SJSA1 (cell line): ENCODE measurements at places on chromosomes 12 and 14. TPM values are rescaled to one million over a fixed set of nuclear protein-coding genes. Genes with fewer than 3 reads are reported as not detected.
A peak's percentile ranks its signal among the peaks of the same experiment; 100 is the strongest.

GRCh38 chr12:64470495-64470894 lies 18.6 kb downstream of the TBK1 start:
- no peak for DNase-seq

- DNase-seq: no peak
These were observed 29.2 kb downstream of the KCNA1 start for GRCh38 chr12:4938900-4939299.

The DPY19L2 gene
- total RNA-seq: 6.1 and 7.0 TPM in 2 replicates

DNA sequence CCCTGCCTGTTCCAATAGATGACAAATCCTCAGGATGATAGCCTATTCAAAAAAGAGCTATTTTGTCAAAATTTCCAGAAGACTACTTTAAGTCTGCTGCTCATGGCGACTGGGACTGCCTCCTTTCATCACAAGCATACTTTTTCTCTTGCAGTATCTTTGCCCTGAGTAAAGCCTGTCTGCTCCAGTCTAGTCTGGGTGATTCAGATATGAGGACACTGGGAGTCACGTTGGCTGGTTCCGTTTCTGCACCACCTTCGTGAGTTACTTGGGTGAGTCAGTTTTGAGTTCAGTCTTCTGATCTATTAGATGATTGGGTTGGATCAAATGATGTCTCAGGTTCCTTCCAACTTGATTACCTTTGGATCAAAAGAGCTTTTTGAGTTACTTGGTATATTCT lies 301.3 kb upstream of the STXBP6 start:
- no peak for DNase-seq

The AREL1 gene
- total RNA-seq: 15.2 and 23.2 TPM in 2 replicates

The CCDC198 gene
- not detected in 2 replicates for total RNA-seq

The CPNE6 gene
- not detected in 2 replicates for total RNA-seq

The SPX gene
- total RNA-seq: 0.50 and 1.1 TPM in 2 replicates

- DNase-seq: no peak
These were observed 36.2 kb downstream of the VDR start for GRCh38 chr12:47868552-47869031.

The KRT79 gene
- total RNA-seq: 0.08 and 1.1 TPM in 2 replicates

- DNase-seq: no peak
These were observed 17.5 kb upstream of the BEGAIN start for GRCh38 chr14:100604709-100605108.

The MARCHF9 gene
- 88.7 and 107 TPM in 2 replicates for total RNA-seq

DNA sequence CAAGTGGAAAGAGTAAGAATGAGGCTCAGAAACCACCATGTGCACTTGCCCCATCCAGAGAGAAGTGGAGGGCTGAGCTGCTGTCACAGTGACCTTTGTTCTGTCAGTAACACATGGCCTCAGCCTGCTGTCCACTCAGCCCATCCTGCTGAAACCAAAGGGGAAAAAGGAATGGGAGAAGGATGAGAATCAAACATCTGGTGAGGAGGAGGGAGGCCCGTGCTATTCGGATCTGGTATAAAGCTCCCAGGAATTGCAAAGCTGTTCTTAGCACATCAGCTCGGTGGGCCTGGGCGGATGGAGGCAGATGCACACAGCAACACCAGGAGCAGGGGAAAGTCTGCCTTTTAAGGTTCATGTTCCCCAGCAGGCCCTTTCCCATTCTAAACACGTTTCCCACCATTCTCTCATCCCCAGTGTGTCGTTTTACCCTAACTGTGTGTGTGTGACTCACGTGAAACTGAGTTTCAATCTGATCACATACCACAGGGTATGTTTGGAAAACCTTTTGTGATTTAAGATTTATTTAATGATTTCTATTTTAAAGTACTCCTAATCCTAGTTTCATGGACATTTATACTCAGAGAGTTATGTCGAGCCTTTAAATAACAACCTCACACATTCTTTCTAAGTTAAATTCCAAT lies 36.8 kb downstream of the RTRAF start:
- no peak for DNase-seq

DNA sequence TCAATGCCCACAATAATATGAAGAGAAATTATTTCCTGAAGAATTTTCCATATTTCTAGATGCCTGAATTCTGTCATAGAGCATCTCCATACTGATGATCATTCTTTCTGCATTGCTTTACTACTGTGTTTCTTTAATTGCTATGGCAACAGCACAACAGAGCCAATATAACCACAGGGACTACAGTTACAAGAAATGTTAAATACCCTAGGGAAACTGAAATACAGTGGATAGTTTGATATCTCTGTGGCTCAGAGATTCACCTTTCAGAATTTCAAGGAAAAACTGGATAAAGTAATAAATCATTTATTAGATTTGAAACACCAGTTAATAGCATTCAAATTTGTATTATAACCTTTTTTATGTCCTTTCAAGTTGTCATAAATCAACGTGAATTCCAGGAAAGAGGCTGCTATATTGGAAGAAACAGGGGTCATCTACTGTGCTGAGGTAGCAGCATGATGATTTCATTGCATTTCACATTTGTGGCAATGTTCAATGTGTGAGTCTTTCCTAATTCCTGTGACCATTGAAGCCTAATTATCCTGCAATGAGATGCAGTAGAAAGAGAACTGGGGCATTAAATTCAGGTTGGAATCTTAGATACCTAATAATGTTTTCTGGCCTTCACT lies 267.1 kb downstream of the LRFN5 start:
- DNase-seq: no peak

- no peak for DNase-seq
These were observed 68.6 kb downstream of the PPM1A start for GRCh38 chr14:60317609-60318008.

GRCh38 chr14:28761438-28762291 lies 4.9 kb upstream of the FOXG1 start:
- DNase-seq: no peak

- no peak for DNase-seq
These were observed 309.2 kb downstream of the PAWR start for GRCh38 chr12:79381248-79382208.

- DNase-seq: no peak
These were observed 384.5 kb upstream of the DDHD1 start for GRCh38 chr14:53537422-53538315.

DNA sequence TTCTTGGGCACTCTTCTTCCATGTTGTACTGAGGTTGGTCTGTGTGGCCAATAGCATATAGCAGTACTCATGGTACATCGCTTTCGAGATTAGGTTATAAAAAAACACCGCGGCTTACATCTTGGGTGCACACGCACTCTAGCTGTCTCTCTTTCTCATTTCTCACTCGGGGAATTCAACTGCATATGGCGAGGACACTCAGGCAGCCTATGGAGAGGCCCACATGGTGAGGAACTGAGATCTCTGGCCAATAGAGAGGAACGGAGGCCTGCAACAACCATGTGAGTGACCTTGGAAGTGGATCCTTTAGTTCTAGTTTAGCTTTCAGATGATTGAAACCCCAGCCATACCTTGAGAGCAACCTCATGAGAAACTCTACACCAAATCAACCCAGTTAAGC lies 45.6 kb downstream of the USP15 start:
- DNase-seq: peak; percentile 79

DNA sequence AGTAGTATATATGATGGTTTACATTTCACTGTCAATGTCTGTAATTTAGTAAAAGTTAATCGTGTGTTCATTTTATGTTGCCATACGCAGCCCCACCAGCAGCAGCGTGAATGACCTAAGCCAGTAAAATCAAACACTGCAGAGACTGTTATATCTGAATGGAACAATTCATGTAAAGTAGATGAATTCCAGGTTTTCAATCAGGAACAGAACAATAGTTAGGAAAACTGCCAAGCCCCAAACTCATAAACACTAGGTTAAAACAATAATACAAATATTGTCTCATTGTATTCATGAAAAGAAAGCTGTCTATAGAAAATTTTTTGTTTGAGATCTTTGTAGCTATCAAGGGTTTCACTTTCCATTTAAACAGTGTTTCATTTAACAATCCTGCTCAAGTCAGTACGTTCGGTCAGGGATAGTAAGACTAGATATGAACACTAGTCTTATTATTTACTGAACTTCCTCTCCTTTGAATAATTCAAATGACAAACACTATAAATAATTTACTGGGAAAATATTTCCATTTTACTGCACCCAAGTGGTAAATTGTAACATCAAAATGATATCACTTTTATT lies 256.8 kb upstream of the FLRT2 start:
- DNase-seq: peak; percentile 56

The PABPN1 gene
- 76.2 and 93.4 TPM in 2 replicates for total RNA-seq

The CD163L1 gene
- 0.56 and 2.9 TPM in 2 replicates for total RNA-seq

DNA sequence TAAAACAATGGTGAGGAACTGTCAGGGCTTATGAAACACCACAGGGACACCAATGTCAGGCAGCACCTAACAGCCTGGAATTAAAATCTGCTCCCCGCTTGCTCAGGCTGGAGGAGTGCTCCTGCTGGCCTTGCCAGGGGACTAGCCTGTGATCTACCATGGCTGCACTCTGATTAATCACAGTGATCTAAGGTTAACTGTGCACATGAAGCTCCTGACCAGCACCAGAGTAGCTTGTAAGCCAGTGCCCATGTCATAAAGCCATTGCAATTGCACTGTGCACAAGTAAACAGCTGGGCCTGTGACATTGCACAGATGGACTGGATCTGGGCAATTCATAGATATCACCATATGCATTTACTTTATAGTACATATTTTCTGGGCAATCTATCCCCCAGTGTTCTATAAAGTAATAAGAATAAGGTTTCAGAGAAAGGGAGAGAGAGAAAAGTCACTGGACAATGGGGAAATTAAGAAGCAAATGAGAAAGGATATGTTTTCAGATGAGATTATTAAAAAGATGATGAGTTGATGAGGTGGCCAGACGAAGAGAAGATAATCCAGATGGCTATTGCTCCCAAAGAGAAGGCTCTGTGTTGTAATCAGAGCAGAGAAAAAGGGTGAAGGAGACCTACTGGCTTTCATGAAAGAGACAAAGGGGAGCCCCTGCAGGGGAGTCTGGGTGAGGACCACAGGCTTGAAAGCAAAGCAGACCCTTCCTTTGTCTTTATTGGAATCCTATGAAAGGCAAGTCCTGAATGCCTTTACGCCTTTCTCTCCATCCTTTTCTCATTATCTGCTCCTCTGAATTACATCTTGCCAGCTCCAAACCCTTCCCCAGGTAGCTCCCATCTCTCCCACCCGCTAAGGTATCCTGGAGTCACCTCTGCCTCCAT lies 145.8 kb downstream of the SLC38A6 start:
- no peak for DNase-seq

The MGST1 gene
- not detected in 2 replicates for total RNA-seq
